DMS79 treated with DMSO at 0.1 percent for 48 hours (cell line): ENCODE measurements at places on chromosomes 11 and 22.

GRCh38 chr11:99683933-99684332 lies 663.2 kb downstream of the CNTN5 start:
- DNase-seq = no peak

- DNase-seq = no peak
Measured at GRCh38 chr11:14612694-14613093, 30.9 kb upstream of the PDE3B start.

- no peak for DNase-seq
Measured at GRCh38 chr11:112310419-112310818, 49.8 kb upstream of the PLET1 start.

- DNase-seq = no peak
Measured at GRCh38 chr11:106234794-106235193, 157.3 kb downstream of the AASDHPPT start.

- no peak for DNase-seq
Measured at GRCh38 chr11:15667127-15667725, 552.5 kb downstream of the INSC start.

DNA sequence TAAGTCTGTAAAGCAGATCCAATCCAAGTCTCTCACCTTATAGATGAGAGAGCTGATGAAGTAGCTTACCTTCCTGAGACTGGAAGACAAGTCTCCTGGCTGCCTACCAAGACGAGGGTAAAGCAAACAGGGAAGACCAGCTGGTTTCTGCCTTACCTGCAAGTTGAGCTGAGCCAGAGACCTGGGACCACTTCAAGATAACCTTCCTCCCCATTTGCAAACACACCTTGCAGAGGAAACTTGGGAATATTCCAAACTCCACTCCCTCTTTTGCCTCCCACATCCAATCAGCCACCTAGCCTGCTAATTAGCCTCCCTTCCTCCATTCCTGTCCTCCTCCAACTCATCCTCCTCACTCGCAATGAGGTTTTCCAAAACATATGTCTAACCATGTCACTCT lies 23.4 kb upstream of the ROBO3 start:
- DNase-seq = peak; percentile 91

- DNase-seq = no peak
Measured at GRCh38 chr11:82944198-82944597, 42.7 kb downstream of the DDIAS start.

DNA sequence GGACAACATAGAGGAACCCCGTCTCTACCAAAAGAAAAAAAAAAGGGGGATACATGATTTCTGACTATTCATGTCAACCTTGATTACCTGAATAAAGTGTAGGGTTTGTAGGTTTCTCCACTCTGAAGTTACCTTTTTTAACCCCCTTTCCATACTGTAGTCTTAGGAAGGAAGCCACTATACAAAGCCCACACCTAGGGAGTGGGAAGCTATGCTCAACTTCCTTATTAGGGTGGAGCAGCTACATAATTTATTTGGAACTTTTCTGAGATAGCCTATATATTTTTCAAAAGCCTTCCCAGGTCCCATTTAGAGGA lies 582 bp upstream of the ATP6V1E1 start:
- DNase-seq = no peak

DNA sequence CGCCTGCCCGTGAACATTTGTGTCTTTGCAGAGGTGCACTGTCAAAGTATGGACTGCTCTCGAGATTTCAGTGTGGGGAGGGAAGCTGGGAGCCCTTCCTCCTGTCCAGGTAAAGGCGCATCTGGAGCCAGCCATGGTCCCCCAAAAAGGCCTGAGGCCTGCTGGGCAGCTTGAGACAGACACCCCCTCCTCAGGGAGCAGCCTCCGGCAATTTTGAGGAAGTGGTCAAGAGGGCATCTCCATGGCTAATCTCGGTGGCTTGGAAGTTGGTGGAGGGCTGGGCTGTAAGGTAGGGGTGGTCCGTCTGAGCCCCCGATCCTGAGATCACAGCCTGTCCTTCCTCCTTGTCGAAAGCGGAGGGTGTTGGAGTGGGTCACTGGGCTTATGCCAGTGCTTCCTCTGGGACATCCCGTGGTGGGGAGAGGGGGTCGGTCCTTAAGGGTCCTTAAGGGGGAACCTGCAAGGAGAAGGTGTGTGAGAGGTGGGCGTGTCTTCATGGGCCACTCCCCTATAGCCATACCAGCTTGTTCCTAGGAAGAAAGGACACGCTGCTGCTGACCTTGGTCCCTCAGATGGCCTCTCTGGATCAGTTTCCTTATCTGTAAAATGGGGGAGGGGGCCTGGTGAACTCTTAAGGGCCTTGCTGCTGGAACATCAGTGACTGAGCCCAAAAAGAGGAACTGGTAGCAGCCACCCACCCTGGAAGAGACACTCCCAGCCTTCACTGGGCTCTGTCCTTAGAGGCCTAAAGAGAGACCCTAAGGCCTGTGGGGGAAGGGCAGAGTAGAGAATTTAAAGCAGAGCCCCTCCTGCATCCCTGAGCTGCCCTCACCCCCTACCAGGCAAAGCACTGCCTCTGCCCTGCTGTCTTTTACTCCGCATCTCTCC lies 2.6 kb downstream of the KCNC1 start:
- no peak for DNase-seq

DNA sequence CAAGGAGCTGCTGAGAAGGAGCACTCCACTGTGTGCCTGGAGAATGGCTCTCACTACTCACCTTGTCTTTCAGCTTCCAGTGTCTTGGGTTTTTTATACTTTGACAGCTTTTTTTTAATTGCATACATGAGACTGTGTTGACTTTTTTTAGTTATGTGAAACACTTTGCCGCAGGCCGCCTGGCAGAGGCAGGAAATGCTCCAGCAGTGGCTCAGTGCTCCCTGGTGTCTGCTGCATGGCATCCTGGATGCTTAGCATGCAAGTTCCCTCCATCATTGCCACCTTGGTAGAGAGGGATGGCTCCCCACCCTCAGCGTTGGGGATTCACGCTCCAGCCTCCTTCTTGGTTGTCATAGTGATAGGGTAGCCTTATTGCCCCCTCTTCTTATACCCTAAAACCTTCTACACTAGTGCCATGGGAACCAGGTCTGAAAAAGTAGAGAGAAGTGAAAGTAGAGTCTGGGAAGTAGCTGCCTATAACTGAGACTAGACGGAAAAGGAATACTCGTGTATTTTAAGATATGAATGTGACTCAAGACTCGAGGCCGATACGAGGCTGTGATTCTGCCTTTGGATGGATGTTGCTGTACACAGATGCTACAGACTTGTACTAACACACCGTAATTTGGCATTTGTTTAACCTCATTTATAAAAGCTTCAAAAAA lies 72.6 kb downstream of the NCAPD3 start:
- DNase-seq = no peak

- no peak for DNase-seq
Measured at GRCh38 chr11:104650234-104650633, 248.0 kb downstream of the CASP12 start.

- no peak for DNase-seq
Measured at GRCh38 chr22:36894266-36894665, 19.2 kb upstream of the CSF2RB start.

DNA sequence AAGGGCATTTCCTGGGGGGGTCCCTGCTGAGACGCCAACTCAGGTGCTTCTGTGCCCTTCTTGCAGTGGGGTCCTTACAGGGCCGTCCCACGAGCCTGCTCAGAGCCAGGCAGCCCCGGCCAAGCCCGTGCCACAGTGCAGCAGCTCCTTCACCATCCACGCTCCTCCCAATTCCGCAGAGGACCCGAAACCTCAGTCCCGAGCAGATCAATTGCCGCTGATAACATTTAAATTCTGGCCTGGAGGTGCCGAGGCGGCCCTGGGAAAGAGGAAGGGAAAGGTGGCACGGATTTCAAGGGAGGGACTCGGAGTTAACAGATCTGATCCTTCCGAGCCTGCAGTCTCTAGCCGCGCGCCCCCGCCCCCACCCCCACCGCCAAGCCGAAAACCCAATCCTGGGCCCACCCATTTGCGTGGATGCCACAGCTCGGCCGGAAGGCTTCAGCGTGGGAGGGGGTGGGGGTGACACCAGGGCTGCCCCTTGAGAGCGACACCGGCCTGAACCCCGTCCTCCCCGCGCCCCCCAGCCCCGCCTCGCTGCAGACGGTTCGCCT lies 32.3 kb upstream of the JAM3 start:
- no peak for DNase-seq

- no peak for DNase-seq
Measured at GRCh38 chr22:17243524-17243923, 24.3 kb upstream of the ADA2 start.

DNA sequence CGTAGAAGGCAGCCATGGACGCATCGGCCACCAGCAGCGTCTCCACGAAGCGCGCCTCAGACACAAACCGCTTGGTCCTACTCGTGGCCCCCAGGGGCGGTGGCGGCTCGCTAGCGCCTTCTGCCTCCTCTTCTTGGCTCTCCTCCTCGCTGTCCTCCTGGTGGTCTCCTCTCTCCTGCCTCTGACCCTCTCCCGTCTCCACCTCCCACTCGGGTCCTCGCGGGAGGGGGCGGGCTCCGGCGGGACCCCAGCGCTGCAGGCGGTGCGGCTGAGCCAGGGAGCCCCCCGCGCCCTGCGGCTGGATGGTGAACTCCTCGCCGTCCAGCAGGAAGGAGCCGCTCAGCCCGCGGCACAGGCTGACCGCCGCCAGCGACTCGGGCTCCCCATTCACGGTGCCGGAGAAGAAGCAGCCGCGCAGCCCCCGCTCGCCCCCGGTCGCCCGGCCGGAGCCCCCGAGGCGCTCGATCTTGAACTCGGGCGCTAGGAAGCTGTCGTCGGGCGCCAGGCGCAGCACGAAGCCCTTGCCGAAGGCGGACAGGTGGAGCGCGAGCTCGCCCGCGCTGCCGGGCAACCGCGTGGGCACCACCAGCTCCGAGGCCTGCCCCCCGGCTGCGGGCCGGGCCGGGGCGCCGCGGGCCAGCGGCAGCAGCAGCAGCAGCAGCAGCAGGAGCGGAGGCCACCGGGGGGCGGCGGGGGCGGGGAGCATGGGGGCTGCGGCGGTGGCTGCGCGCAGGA lies 661 bp downstream of the ADAMTS8 start:
- no peak for DNase-seq

DNA sequence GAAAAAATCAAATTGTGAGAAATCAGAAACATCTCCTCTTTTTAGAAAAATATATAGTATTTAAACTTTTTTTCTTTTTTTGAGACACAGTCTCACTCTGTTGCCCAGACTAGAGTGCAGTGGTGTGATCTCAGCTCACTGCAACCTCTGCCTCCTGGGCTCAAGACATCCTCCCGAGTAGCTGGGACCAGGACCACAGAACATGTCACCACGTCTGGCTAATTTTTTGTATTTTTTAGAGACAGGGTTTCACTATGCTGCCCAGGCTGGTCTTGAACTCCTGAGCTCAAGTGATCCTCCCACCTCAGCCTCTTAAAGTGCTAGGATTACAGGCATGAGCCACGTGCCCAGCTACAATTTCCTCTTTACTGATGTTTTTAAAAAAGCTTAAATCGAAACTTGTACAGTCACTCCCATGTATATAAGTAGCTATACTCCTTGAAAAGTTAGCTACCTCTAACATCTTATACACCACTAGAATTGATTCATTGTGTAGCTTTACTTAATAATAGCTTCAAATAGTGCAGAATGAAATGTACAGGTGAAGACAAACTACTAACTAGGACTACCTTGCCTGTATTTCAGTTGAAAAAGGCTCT lies 10.3 kb downstream of the EIF4G2 start:
- no peak for DNase-seq

- DNase-seq = no peak
Measured at GRCh38 chr11:20601221-20601914, 2.0 kb downstream of the SLC6A5 start.

DNA sequence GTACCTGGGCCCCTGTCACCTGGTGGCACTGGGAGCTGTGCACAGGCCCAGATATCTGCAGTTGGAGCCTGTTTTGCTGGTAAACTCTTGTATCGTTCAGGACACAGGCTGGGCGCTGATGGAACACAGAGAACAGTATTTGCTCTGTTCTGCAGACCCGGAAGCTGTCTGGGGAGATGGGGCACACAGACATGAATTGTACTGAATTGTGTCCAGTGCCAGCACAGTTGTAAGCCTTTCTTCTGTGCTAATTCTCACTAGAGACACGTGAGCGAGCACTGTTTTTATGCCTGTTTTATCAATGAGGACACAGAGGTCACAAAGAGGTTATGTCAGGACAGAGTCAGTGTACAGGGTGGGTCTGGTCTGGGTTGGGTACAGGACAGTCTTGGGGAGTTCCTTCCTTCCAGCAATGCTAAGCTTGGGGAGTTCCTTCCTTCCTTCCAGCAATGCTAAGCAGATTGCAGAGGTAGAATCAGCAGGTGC lies 24.4 kb upstream of the ACR start:
- no peak for DNase-seq

DNA sequence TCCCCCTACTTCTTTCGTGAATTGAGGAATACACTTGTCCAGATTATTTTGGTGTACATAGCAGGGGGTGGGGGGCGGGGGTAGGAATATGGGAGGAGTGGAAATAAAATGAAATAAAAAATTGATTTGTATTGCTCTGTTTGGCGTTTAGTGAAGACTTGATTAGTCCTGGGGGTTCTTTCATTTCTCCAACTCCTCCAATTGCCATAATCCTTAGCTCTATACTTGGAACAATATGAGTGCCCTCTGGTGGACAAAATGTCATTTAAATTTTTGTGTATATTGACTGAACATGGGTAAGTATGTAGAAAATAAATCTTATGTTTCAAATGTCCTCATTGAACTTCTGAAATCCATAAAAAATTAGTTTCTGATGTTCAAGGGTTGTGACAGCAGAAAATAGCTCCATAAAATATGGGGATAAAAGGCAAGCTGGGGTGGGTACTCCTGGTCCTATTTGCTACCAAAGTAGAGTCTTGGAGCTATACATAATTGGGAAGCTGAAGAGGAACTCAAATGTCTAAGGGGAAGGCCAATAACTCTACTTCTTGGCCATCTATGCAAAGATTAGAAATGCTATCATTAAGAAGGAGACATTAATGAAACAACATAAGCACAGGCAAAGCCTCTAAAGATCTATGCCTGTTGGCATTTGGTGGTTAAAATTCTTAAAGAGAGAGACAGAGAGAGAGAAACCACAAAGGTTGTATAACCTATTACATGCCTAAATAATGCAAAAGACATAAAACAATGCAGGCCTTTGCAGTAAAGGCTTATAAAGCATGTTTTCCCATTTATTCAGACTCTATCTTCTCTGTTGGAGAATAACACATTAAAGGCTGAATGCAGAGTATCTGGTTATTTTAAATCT lies 421.6 kb downstream of the METTL15 start:
- peak; percentile 16 for DNase-seq

DNA sequence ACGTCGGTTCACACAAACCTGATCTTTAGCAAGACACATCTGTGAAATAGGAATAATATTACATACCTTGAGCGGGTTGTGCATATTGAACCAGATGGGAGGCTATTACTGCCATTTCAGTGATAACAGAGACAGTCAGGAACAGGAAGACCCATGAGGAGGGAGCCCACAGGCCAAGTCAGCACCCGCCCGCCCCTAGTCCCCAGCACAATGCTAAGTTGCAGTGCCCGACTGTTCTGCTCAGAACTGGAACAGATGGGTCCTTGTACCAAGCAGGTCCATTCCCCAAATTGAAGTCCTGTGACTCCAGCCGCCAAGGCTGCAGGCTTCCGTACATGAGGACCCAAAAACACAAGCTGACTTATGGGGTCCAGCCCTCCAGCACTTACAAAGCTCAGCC lies 9.3 kb downstream of the CXCR5 start:
- no peak for DNase-seq

- no peak for DNase-seq
Measured at GRCh38 chr22:11253000-11253511, 4274.9 kb upstream of the OR11H1 start.

GRCh38 chr22:49735411-49735900 lies 92.2 kb downstream of the BRD1 start:
- no peak for DNase-seq
